ENCODE measurements at places on chromosomes 2 and 18.

- no peak for DNase-seq
Measured at GRCh38 chr2:239762106-239762505, 263.0 kb downstream of the NDUFA10 start.

- DNase-seq: no peak
Measured at GRCh38 chr2:61727746-61728145, 126.1 kb downstream of the FAM161A start.

DNA sequence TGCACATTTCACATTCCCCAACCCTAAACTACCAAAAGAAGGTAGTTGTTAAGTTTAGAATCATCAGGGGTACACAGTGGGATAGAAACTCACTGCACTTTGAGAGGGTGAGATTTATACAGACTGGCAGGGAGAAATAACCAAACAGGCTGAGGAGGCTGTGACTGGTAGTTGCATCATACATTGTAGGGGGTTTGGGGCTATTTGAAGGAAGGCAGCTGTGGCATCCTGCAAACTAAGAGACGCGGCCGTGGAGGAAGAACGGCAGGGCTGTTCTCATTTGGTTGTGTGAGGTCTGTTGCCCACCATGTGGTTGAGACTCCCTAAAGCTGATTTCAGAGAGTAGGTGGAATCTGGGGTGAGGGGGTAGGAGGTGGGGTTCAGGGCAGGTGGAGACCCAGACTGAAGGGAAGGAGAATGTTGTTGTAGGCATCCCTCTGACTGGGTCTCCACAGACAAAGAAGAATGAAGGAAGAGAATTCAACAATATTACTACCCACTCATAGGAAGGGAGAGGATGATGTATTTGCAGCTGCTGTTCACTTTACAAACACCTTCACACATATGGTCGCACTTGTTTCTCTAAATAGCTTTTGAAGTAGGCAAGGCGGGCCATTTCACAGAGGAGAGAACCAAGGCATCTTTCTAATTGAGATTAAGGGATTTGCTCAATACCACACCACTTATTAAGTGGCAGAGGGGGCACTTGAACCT, 170.9 kb upstream of the SIX2 start:
- DNase-seq: no peak

DNA sequence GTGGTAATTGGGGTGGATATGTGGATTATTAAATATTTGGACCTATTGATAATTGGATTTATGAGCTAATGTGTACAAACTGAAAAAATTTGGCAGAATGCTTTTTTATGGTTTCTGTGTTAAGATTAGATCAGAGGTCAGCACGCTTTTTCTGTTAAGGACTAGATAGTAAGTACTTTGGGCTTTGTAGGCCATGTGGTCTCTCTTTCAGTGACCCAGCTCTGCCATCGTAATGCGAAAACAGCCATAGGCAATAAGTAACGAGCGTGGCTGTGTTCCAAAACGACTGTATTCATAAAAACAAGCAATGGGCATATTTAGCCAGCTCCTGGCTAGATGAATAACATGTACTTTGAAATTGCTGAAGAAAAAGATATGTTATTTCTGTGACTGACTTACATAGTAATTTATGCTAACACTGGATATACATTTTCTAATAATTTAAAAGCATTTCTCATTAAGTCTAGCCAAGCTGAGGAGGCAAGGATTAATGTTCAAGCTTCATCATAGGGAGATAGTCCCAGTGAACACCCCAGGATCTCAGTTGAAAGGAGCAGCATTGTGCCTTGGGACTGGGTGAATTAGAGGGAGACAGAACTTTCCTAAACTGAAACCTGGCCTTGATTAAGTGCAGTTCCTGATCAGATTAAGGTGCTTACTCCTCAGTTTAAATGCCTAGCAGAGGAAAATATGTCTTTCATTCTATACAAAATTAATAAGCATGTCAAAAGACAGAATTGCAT, 20.0 kb downstream of the CCDC138 start:
- no peak for DNase-seq

DNA sequence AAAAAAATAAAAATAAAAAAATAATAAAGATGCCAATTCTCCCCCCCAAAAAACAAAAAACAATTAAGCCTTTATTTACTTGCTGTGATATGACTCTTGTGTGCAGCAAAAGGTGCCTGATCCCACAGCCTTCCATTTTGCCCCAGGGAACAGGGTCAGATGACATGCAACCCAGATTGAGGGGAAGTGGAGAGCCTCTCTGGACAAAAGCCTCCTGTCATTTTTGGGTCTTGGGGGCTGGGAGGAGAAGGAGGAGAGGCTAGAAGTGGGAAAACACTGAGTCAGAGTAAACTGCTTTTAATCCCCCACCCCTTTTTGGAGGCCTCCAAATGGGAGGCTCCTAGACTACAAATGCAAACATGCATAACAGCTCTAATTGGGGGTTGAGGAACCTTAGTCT, 46.6 kb upstream of the SCG2 start:
- DNase-seq: no peak

- DNase-seq: no peak
Measured at GRCh38 chr2:141611-142010, 95.3 kb upstream of the FAM110C start.
